ENCODE measurements at places on chromosomes 16 and 17.

DNA sequence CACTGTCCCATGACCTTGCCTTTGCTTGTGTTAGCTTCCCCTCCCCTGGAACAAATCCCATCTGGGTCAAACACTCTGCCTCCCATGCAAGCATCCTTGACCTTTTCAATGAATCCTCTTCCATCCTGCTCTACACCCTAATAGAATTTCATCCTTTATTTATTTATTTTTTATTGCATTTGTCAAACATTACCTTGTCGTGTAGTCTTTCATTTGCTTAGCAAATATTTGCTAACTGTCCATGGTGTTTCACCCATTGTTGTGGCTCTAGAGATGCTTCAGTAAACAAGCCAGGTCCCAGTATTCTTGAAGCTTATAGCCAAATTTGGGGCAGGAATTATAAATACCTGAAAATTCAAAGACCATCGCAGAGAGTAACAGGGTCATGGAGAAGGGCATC lies 51.0 kb upstream of the MRTFB start:
- DNase-seq: no peak

GRCh38 chr16:27434141-27435051 lies 32.4 kb downstream of the IL21R start:
- DNase-seq: no peak

- DNase-seq: peak; percentile 81
These were observed 46.0 kb downstream of the YPEL2 start for GRCh38 chr17:59377410-59377809.

DNA sequence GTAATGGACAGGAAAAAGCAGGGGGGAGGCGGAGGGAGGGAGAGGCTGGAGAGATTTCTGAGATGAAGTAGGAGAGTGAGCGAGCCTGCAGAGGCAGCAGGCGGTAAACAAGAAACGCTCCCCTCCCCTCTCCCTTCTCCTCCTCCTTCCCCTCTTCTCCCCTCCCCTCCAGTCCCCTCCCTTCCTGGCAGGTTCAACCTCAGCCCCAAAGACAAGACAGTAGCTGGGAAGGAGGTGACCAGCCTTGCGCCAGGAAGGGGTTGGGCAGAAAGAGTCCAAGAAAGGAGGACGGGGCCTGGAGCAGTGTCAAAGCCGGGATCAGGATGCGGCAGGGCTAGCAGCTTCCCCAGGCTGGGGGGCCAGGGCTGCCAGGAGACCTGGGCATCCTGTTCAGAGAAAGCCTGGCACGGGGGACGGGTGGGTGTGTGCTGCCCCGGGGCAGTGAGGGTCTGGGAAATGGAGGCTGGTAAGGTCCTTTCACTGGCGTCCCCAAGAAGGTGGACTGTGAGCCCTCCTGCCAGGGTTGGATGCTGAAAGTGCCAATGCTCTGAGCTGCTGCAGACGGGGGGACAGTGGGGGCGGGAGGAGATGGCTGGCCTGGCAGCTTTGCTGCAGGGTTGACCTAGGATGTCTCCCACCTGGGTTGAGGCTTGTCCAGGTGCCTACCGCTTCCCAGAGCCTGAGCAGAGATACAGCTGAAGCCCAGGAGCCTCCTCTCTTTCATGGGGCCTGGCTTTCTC lies 261.6 kb upstream of the TNRC6C start:
- peak; percentile 64 for DNase-seq

DNA sequence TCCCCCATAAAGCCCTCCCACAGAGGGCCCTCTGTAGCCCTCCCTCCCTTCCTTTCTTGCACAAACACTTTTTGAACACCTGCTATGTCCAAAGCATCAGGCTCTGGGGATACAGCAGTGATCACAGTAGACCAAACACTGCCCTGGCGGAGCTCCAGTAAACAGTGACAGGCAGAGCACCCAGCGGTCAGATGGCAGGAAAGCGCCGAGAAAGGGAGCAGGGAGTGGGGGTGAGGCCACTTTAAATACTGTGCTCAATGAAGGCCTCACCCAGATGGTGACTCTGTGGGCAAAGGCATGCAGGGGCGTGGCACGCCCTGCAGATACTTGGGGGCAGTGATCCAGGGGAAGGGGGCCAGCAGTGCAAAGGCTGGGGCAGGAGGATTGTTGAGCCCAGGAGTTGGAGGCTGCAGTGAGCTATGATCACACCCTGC lies 7.6 kb downstream of the PRR29 start:
- DNase-seq: peak; percentile 90

Measured in osteoblast (primary cell).